Brain microvascular endothelial cell (primary cell): ENCODE measurements at places on chromosomes 7 and 10.
A peak's percentile ranks its signal among the peaks of the same experiment; 100 is the strongest.

- no peak for DNase-seq
Observed at GRCh38 chr10:14311206-14311957, 19.3 kb downstream of the FRMD4A start.

DNA sequence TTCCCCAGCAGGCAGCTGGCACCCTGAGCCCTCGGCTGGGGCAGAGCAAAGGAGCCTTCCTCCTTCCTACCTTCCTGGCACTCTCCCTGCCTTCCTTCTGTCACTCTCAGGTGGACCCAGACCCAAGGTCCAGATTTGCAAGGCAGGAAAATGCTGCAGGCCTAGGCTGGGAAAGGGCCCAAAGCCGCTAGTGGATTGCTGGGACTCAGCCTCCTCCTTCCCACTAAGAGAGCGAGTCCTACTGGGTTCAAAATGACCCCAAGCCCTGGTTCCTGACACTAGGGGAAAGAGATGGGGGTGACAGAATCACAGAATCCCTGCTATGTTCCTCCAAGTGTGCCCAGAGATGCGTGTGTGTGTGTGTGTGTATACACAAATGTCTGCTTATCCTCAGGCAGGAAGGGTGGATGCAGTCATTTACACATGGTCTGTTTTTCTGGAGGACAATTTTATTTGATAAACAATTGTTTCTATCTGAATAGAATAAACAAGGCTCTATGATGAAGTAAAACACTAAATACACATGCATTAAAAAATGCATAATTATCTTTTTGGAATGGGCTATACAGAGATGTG lies 1.3 kb upstream of the PLAU start:
- no peak for DNase-seq

- peak; percentile 16 for DNase-seq
Observed at GRCh38 chr10:33661580-33662336, 327.3 kb upstream of the NRP1 start.

DNA sequence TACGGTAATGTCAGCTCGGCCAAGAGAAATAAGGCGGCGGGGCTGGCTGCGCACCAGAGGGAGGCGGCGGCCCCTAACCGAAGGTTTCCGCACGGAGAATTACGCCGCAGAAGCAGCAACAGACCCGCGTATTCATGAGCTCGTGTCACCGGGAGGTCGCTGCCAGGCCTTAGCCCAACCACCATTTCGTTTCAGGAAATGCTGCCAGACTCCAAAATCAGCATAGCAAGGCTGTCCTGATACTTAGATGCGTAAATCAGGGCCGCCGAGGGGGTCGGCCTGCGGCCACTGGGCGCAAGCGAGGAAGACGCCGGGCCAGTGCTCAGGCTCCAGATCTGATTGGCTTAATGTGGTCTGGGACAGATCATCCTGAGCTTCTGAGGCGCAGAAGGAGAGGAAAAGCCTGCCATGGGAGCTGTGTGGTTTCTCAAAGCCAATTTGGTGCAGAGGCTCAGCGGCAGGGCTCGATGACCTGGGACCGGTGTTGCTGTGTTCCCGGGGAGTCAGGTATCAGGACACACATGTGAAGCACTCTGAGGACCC lies 247.9 kb downstream of the BAMBI start:
- no peak for DNase-seq

- DNase-seq, result no peak
Observed at GRCh38 chr10:90958781-90959180, 37.9 kb upstream of the ANKRD1 start.

DNA sequence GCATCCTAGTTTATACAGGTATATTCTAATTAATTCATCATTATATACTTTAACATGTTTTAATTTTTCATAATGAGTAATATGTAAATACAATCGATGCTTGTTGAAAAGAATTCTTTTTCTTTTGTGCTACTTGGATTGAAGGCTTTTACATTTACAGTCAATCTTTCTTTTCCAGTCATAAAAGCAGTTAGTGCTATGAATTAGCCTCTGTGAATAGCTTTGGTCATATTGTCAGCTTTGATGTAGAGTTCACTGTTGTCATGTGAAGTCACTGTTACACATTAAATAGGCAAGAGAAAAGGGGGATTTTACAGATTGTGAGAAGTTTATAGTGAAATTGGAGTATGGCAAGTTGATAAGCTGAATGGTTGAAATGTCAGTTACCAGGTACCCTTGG lies 103.3 kb upstream of the FAM133B start:
- no peak for DNase-seq

DNA sequence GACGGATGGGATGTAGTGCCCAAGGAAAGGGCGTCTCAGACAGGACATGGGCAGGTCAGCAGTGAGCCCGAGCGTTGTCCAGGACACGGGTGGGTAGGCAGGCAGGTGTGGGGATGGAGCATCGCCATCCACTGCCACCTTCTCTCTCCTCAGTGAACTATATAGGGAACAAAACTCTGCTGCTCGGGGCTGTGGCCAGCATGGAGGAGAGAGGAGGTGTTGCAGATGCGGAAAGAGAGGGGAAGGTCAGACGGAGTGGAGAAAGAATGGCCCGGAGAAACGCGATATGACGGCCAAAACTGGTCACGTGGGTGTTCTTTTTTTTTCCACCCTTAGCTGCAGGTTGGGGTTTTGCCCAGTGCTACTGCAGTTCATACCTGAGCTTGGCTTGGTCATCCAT lies 71.2 kb downstream of the GRID1 start:
- no peak for DNase-seq

GRCh38 chr7:100983451-100984187 lies 14.3 kb downstream of the MUC12 start:
- DNase-seq, result peak; percentile 36

DNA sequence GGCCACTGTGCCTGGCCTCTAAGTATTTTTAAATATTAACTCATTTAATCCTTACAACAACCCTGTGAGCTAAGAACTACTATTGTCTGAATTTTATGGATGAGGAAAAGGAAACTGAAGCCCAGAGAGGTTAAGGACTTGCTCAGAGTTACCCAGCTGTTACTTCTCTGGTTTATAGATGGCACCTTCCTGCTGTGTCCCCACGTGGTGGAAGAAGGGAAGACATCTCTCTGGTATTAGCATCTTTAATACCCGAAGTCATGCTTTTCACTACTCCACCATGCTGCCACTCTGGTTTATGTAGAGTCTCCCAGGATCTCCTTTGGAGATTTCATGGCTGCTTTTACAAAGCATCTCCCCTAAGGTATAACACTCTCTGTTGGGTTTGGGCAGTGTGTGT lies 105.5 kb upstream of the MKLN1 start:
- no peak for DNase-seq

GRCh38 chr7:77184463-77184862 lies 15.2 kb downstream of the FGL2 start:
- DNase-seq, result no peak

DNA sequence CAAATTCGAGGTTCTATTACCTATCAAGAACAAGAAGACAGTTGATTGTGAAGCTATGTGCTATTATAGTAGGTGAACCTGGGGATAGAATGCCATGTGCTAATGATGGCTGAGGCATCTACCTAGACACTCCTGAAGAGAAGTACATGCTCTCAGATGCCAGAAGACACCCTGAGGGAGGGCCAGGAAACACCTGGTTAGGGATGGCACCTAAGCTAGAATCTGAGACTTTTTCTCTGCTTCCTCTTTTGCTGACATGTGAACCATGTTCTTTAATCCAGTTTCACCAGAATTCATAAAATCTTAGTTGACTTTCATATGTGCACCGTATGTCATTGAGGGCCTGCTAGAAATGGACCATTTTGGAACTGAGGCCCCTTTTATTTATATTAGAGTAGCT lies 242.8 kb downstream of the GPR158 start:
- no peak for DNase-seq

DNA sequence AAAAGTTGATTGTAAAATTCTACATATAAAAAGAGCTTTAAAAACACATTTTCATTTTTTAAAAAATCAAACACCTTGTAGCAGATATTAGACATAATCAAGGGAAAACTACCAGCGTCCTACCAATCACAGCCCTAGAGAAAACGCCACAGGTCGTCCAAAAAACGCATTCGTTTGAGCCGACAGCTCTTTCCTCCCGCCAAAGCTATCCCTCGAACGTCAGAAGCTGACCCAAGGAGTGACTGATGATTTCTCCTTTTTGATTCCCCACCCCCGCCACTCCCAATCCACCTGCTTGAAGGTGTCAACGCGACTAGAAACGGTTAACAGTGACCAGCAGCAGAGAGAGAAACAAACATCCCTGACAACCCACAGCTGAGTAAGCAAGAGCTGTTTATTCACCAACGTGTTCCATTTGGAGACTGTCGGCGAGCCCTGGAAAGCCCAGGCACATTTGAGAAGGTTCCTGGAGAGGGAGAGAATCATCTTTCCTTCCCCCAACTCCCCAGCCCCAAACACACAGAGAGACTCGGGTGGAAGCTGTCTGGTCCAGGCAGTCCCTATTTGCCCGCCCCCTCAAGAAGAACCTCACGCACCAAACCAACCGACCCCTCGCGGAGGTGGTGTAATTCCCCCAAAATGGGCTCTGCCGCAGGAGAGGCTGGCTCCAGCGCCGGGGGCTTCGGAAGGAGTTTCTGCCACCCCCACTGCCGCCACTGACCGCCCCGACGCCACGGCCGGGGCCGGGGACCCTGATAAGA lies 622 bp downstream of the CPEB3 start:
- DNase-seq, result peak; percentile 18

DNA sequence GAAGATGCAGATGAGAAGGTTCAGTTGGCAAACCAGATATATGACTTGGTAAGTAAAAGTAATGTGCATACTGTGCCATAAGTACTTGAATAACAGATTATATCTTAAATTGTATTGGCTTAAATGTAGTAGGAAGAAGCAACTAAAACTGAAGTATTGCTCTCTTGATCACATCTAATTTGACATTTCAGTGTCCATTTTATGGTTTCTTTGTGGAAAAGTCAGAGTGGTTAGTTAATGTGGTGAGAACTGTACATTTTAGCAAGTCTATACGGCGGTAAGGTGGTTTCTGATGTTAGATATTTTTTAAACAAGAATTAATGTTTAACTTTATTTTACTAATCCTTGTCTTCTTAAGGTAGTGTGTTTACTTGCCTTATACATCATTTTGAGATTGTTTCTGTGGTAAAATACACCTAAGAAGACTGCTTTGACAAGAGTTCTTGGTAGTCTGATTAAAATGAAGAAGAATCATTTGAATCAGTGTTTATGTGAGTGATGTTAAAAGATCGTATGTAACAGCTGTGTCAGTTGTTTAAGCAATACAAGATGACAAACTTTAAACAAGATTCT lies 5.1 kb downstream of the ING3 start:
- no peak for DNase-seq

GRCh38 chr7:84532196-84532595 lies 337.6 kb upstream of the SEMA3A start:
- DNase-seq, result no peak

DNA sequence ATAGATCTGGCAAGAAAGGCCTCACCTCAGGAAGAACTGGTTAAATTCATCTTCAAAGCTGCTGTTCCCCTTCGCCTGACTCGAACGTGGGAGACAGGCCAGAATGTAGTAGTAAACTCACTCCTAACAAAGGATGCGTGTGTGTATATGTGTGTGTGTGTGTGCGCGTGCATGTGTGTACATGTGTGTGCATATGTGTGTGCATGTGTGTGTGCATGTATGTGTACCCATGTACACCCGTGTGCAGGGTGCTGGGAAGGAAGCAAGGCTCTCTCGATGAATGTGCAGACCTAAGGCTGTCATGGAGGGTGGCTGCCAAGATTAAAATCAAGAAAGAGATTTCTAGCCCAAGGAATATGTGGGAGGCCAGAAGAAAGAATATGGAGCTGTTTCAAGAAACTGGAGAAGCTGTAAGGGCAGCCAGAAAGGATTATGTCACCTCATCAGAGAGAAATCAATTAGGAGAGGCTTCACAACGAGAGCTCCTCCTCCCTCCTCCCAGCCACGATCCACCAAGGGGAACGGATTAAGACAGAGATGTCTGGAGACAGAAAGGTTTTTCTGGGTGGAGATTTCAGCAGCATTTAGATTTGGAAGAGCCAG lies 34.0 kb upstream of the LBX1 start:
- DNase-seq, result no peak

- DNase-seq, result no peak
Observed at GRCh38 chr7:93860261-93860660, 30.3 kb downstream of the TFPI2 start.

DNA sequence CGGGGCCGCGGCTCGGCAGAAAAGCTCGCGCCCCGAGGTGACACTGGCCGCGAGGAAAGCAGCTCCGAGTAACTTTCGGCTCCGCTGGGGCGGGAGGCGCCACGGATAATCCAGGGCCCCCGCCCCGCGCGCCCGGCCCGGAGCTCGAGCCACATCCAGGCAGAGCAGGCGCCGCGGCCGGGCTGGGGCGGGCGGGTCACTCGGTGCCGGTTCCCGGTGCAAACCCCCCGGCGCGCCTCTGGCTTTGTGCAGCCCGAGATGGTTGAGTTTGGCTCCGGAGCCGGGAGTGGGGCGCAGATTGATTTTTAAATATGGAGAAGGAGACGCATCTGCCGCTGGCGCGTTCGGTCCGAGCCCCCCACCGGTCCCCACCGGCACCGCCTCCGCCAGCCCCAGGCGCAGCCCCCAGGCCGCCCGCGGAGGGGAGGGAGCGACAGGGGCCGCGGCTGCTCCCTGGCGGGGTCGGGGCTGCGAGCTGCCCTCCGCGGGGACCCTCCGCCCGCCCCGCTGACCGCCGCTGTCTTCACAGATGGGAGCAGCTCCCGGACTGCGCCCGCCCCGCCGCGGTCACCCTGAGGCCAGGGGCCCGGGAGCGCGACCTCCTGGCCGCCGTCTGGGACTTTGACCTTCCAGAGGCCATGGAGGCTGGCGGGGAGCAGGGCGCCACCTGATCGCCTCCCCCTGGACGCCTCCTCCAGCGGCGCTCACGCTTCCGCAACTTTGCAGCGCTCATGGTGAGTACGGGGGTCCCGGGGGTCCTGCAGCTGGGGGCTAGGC lies 643 bp downstream of the ADGRA1 start:
- DNase-seq, result no peak

- DNase-seq, result peak; percentile 18
Observed at GRCh38 chr10:87546210-87546609, 41.5 kb downstream of the MINPP1 start.

DNA sequence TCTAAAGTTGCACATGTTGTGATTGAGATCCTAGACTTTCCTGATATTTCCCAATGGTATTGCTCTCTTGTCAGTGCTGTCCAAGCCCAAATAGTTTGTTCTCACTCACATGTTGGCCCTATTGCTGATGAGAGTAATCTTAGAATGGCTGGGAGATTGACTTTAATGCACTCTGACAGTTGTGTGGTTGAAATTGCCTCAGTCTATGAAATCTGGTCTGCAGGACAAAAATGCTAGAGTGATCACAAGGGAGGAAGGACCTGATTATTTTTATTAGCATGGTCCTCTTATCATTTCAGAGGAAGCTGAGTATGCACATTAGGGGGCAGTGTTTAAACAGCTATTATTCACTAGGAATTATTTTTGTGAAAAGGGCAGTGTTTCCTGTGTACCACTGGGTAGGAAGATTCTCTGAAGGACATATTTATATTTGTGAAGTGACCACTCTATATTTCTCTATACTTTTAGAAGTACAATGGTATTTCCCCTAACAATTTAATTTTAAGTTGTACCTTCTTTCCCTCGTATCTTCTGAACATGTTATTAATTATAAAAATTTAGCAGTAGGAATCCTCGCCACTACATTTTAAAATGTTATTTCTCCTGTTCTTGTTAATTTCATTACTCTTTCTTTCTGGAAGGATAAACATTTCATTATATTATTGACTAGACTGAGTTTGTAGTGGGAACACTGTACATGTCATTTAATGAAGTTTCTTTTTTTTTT lies 64.4 kb downstream of the SUGCT start:
- peak; percentile 77 for DNase-seq
